DMS153 (cell line): ENCODE measurements at places on chromosomes 4 and X.

DNA sequence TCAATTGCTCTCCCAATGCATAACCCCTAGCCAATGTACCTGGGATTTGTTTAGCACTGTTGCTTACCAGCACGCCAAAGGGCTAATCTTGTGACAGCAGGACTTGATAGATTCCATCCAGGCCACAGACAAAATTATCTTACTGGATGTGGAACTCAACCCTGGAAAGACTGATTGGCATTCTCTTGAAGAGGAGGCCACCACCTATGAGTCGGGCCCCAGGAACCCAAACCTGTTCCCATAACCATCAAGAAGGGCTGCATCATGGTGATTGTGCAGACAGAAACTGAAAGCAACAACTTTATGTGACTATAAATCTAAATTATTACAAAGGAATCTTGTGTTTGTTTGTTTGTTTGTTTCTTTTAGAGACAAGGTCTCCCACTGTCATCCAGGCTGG is 19.9 kb upstream of the TMEM255A start:
- DNase-seq: no peak

DNA sequence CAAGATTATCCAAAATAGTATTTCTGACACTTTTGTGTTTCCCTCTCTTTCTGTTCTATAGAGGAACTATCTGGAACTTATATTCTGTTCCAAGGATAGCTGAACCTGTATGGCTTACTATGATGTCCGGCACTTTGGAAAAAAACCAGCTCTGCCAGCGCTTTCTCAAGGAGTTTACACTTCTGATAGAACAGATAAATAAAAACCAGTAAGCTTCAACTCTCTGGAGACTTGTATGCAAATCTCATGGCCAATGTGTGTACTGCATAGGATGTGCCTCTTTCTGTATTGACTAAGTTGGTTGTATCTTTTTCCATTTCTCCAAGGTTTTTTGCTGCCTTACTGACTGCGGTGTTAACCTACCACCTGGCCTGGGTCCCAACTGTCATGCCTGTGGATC is 92.5 kb downstream of the FNIP2 start:
- DNase-seq: no peak

DNA sequence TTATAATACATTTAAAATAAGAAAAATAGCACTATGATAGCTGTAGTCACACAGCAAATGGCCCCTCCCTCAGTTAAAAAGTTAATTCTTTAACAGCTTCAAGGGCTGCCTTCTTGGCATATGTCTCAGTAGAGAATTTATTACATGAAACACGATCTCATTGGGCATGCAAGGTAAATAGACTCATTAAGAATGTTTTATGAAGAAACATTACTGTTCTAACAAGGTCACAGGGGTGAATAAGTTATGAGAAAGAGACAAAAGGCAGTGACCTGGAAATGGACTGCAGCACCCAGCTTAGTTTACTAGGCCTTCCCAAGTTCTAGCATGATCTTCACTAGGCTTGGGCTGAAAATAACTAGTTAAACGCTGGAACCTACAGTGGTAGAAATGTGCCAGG is 277.7 kb downstream of the NR3C2 start:
- DNase-seq: no peak

DNA sequence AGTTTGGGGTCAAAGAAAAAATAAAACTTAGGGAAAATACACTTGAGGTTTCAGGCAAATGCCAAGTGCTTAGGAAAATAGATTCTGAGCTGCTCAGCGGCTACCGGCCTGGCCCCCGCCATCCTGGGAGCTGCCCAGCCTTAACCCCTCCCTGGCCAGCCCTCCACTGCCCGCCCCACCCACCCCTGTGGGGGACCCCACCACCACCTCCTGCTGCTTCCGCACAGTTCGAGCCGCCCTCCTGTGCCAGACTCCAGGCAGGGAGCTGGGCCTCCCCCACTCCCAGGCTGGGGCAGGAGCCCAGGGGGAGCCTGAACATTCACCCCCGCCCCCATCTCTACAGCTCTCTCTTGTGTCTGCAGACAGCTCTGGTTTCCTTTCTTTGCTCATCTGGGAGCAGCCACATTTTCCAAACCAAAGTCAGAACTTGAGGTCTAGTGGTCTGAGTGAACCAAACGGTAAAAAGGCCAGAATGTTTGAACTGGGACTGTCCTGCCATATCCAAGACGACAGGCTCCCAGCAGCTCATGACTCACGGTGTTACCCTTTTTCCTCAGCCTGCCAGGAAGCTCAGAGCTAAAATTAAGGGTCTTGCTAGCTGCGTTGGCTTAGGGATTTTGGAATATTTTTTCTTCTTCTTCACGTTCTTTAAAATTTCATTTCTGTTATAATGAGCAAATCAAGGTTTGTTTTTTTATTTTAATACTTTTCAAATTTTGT is 4.7 kb upstream of the FGFR3 start:
- no peak for DNase-seq

GRCh38 chrX:153378607-153379006 is 22.5 kb downstream of the PNMA6E start:
- no peak for DNase-seq

GRCh38 chrX:2767631-2768455 is 16.0 kb downstream of the XG start:
- DNase-seq: no peak
